Fibroblast of lung (primary cell): ENCODE measurements at places on chromosomes 2 and 18.
A peak's percentile ranks its signal among the peaks of the same experiment; 100 is the strongest.

- no peak for DNase-seq
Measured at GRCh38 chr2:226676618-226677017, 123.0 kb downstream of the IRS1 start.

GRCh38 chr2:126839796-126840195 lies 58.9 kb upstream of the TEX51 start:
- no peak for DNase-seq

- DNase-seq = no peak
Measured at GRCh38 chr2:71557321-71557720, 104.0 kb downstream of the DYSF start.

DNA sequence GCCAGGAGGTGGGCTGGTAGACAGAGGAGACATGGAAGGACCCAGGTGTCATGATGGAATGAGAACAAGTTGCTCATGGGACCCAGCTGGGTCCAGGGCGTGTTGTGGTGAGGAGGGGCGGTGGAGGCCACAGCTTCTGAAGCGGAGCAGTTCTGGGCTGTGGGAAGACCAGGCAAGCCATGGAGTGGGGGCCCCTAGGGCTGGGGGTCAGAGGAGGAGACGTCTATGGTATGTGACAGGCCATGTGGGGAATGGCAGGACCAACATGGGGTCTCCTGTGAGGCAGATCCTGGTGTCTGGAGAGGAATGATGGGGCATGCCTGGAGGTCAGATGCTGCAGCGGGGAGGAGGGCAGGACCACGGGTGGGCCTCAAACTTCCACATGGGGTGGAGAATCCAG lies 16.9 kb downstream of the MYO7B start:
- DNase-seq = no peak

DNA sequence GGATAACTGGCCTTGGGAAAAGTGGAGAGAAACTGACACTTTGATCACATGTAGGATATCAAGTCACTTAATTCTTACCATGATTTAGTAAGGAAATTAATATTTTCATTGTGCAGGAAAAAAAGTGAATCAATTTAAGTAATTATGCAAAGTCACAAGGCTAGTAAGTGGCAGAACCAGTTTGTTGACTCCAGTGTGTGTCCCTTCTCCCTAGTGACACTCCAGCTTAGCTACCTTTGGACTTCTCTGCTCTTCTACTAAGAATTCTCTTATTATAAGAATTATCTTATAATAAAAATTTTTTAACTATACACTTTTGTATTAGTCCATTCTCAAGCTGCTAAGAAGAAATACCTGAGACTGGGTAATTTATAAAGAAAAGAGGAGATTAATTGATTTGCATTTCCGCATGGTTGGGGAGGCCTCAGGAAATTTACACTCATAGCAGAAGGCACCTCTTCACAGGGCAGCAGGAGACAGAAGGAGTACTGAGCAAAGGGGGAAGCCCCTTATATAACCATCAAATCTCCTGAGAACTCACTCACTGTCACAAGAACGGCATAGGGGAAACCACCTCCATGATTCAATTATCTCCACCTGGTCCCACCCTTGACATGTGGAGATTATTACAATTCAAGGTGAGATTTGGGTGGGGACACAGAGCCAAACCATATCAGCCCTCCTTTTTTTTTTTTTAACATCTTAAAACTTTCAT lies 13.6 kb downstream of the COL4A4 start:
- no peak for DNase-seq

DNA sequence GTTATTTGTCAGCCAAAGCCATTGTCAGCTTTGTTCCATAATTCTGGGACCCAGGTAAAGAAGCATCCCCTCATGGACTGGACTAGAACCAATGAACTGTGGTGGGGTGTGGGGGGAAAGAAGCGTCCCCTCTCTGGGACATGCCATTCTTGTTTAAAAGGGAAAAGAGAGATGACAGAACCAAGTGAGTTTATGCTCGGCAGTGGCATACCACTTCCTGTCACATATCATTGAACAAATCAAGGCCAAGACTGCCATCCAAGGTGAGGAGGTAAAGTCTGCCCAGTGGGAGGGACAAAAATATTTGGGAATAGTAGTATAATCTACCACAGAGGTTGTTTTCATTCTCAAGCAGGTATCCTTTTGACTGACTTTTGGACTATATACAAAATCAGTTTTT lies 4.7 kb upstream of the GLS start:
- DNase-seq = no peak

DNA sequence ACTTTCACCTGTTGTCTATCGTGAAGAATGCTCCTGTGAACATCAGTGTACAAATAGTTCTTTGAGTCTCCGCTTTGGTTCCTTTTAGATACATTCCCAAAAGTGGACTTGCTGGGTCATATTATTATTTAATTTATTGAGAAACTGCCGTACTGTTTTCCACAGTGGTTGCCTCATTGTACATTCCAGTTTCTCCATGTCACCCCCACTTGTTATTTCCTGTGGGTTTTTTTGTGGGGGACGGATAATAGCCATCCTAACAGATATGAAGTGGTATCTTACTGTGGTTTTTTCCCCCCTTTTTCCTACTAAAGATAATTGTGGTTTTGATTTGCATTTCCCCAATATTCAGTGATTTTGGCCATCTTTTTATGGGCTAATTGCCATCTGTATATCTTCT lies 53.8 kb downstream of the SMCHD1 start:
- DNase-seq = peak; percentile 13

GRCh38 chr2:225597911-225598310 lies 198.4 kb downstream of the NYAP2 start:
- peak; percentile 72 for DNase-seq

DNA sequence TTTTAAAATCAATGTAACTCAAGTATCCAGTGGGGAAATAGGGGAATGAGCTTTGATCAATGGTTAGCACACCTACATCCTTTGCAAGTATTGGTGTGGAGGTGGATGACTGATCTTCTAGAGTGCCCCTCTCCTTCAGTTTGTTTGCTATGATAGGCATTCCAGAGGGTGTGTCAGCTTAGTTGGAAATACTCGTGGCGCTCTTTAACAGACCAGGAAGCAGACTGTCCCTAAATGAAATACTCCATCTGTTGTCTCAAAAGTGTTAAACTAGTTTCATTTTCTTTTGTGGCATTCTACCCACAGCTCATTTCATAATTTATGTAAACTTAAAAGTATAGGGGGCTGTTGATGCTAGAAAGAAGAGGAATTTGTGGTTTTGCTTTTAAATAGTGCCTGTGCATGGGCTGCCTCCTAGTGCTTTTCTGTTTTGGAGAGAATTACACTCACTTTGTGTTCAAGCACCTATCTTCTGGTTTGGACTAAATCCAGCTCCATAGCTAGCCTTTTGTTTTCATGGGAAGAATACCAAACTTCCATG lies 66.2 kb downstream of the STAT1 start:
- peak; percentile 85 for DNase-seq

DNA sequence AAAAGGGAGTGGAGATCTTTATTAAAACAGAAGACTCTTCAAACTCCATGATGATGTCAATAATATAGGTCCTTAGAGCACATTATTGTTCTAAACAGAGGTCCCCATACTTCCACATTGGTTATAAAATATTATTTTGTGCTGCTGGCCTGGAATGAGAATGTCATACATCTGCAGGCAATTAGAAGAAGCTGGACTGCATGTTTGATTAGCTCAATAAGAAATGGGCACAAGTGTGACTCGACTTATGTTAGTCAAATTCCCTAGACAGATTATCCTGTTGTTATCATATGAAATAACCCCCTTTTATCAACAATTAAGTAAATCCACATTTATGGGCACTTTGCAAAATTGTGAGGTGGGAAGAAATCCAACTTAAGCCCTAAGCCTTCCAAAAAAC lies 8.8 kb downstream of the EFEMP1 start:
- DNase-seq = no peak

GRCh38 chr2:2867397-2867979 lies 510.1 kb downstream of the EIPR1 start:
- DNase-seq = no peak

DNA sequence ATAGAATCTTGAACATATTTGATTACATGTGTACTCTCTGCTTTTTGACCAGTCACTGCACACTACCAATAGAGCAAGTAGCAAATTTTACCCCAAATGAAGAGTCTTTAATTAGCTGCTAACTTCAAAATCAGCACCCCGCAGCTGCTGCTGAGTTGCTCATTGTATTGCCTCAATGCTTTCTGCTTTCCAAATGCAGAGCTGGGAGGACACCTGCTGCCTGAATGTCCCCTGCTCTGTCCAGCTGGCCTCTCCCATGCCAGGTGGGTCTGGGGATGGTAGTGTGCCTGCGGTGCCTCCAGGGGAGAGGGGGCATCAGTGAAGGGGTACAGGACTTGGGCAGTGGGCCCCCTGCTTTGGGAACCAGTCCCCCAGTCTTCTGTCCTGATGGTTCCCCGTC lies 184.8 kb downstream of the PRKCE start:
- DNase-seq = no peak

- no peak for DNase-seq
Measured at GRCh38 chr2:200713704-200714064, 98.0 kb upstream of the BZW1 start.

GRCh38 chr2:104654811-104655210 lies 199.1 kb upstream of the POU3F3 start:
- no peak for DNase-seq

GRCh38 chr2:132383956-132384355 lies 32.6 kb upstream of the GPR39 start:
- DNase-seq = no peak

DNA sequence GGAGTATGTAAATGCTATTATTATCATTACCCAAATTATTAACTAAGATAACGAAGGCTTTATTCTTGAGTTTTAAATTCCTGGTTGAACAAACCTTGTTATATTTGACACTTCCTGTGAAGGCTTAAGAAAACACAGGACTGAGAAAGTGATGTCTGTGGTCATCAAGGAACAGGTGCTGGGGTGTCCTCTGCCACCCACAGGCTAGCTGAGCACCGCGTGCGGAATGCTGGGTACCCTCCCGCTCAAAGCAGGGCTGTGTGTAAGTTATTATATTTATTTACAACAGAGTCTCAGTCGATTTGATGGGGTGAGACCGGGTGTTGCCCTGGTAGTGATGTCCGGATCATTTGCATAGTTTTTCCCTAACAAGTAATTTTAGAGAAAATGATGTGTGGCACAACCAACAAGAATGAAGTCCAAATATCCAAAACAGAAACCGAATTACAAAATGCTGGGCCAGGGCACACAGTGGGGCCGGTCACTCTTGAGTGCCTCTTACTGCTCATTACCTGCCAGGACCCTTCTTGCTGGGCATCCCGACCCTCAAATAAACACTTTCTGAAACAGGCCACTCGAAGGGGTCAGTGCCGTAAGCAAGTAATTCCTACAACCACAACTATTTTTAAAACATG lies 49.2 kb downstream of the TMEM18 start:
- no peak for DNase-seq

GRCh38 chr18:476251-476664 lies 24.2 kb downstream of the COLEC12 start:
- DNase-seq = no peak

GRCh38 chr2:47818777-47819176 lies 35.8 kb downstream of the MSH6 start:
- DNase-seq = no peak

DNA sequence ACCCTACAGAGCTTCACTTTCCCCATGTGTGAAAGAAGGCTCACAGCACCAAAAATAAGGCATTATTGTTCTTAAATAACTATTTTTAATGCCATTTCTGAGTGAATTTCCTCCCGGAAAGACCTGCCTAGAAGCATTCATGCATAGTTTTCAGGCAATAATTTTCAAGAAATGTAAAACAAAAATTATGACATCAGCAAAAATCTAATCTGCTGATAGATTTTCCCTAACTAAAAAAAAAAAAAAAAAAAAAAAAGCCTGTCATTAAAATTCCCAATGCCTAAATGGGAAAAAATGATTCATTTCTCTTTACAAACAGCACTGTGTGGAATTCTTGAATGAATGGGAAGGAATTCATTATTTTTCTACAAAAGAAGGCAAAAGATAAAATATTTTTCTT lies 35.4 kb downstream of the ABCB11 start:
- no peak for DNase-seq
